ENCODE measurements at places on chromosomes 4 and X.

GRCh38 chr4:148141501-148141900 is 300.7 kb downstream of the NR3C2 start:
- no peak overlapping the region for H3K4me3 ChIP-seq
- no peak overlapping the region for H3K27ac ChIP-seq
- no peak for DNase-seq
- peaks cover 23% of the 10 kb centered on the region for H3K36me3 ChIP-seq

DNA sequence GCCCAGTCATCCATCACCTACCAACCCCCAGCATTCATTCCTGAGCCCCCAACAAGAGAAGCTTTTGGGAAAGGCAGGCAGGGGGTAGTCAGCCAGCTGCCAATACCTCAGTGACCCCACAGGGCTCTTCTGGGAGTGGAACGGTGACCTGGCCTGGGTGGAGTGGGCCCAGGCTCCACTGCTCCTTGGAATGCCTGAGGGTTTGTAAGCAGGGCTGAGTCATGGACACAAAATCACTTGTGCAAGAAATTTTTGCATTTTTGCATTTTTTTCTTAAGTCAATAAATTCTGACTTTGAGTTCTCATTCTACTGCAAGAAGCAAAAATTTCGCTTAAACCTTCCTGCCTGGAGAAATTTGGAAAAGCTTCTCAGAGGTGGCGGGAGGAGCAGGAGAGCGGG is 18.5 kb downstream of the SORCS2 start:
- no peak overlapping the region for H3K4me3 ChIP-seq
- H3K36me3 ChIP-seq, result no peaks in the 10 kb centered on the region
- H3K4me1 ChIP-seq, result no peaks in the 10 kb centered on the region
- no peak for DNase-seq
- H3K27ac ChIP-seq, result no peak overlapping the region
- peaks cover 10% of the 10 kb centered on the region for H3K27me3 ChIP-seq

DNA sequence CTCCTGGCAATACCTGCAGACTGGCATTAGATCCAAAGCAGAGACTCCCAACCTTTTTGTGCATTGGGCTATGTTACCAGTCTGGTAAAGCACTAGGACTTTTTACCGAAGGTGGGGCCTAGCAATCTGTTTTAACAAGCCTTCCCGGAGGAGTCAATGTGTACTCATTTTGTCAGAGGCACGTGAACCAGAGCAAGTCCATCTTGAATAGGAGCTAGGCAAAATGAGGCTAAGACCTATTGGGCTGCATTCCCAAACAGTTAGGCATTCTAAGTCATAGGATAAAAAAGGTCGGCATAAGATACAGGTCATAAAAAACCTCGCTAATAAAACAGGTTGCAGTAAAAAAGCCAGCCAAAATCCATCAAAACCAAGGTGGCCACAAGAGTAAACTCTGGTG is 22.3 kb downstream of the ADGRA3 start:
- H3K36me3 ChIP-seq, result no peaks in the 10 kb centered on the region
- H3K27ac ChIP-seq, result no peak overlapping the region
- H3K27me3 ChIP-seq, result no peaks in the 10 kb centered on the region
- H3K4me3 ChIP-seq, result no peak overlapping the region
- H3K4me1 ChIP-seq, result no peaks in the 10 kb centered on the region

DNA sequence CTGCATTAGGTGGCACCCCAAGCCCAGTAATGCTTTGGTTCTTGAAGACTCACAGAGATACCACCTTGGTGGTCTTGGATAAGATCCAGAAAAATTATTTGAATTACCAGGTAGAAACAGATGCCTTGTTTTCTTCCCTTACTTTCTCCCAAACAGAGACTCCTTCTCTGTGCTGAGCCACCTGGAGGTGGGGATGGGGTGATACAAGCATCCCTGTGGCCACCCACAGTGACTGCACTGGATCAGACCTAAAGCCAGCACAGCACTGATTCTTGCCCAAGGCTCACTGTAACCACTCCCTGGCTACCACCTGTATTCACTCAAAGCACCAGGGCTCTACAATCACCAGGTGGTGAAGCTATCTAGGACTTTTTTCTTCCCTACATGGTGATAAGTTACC is 156.8 kb downstream of the TEX13A start:
- H3K27ac ChIP-seq, result no peak overlapping the region
- no peak overlapping the region for H3K4me3 ChIP-seq
- H3K4me1 ChIP-seq, result no peaks in the 10 kb centered on the region
- no peak for DNase-seq

GRCh38 chr4:148542922-148543623 is 100.9 kb upstream of the NR3C2 start:
- no peaks in the 10 kb centered on the region for H3K36me3 ChIP-seq
- H3K4me3 ChIP-seq, result no peak overlapping the region
- H3K4me1 ChIP-seq, result no peaks in the 10 kb centered on the region
- no peak for DNase-seq
- H3K27ac ChIP-seq, result no peak overlapping the region

DNA sequence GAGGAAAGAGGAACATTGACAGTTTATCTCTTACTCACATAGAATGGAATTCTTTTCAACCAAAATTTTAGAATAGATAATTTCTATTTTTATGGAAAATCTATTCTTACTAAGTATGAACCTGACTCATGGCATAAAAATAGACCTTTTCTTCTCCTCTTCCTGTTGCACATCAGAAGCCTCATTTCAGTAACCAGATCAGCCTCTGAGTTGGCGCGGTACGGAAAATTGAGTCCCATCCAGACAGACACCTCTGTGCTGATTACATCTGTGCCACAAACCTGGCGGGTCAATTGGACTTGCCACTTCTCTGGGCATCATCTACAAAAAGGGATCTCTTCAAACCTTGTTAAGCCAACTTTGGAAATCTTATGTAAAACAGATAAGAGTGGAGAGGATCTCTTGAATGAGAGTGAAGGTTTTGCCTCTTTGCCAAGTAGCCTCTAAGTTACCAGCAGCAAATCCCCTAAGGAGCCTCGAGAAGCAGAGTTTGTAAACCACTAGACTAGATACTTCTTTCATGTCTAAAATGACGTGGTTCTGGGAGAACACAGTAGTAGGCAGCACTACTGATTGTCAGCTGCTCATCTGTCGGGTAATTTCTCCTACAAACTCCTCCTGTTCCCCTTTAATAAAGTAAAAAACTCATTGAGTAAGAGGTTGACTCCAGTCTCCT is 37.4 kb downstream of the TENM3 start:
- DNase-seq, result no peak
- no peaks in the 10 kb centered on the region for H3K4me1 ChIP-seq
- H3K4me3 ChIP-seq, result no peak overlapping the region
- H3K27me3 ChIP-seq, result no peaks in the 10 kb centered on the region
- H3K36me3 ChIP-seq, result no peaks in the 10 kb centered on the region

GRCh38 chrX:105017641-105018040 is 202.9 kb downstream of the TEX13A start:
- no peaks in the 10 kb centered on the region for H3K36me3 ChIP-seq
- H3K27ac ChIP-seq, result no peak overlapping the region
- H3K4me1 ChIP-seq, result no peaks in the 10 kb centered on the region

DNA sequence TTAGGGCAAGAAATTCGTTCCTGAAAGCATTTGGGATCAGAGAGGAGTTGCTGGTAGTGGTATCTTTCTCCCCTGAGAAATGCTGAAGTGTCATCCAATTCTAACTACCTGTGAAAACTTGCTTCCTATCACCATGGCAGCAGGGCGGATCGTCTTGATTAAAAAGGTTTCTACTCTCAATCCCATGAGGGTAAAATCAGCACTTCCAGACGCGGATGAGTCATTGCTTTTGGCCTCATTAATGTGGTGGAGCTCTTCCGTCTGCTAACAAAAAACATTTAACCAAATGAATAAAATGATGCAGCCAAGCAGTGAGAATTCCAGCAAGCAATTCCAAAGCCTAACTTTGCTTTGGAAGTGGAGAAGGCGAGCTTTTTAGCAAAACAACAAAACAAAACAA is 325.6 kb downstream of the CAMK2D start:
- H3K36me3 ChIP-seq, result no peaks in the 10 kb centered on the region
- no peak for DNase-seq
- H3K27ac ChIP-seq, result no peak overlapping the region
- peaks cover 9% of the 10 kb centered on the region for H3K27me3 ChIP-seq
- H3K4me1 ChIP-seq, result no peaks in the 10 kb centered on the region

GRCh38 chr4:1737666-1738065 is 16.3 kb downstream of the TACC3 start:
- no peaks in the 10 kb centered on the region for H3K4me1 ChIP-seq
- DNase-seq, result no peak
- no peak overlapping the region for H3K4me3 ChIP-seq
- H3K27ac ChIP-seq, result no peak overlapping the region

DNA sequence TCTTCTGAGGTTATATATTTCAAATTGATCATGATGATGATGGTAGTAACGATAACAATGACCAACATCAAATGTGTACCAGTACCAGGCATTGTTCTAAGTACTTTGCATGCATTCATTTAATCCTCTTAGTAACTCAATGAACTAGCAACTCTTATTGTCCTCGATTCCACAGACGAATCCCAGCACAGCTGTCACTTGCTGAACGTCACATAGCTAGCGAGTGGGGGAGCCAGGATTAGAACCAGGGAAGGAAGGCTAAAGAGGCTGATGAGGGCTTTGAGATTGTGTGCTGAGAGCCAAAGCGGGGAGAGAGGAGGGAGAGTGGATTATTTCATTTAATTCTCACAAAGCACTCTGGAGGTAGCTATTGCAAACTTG is 103.6 kb downstream of the PHOX2B start:
- no peak overlapping the region for H3K4me3 ChIP-seq
- no peaks in the 10 kb centered on the region for H3K36me3 ChIP-seq
- peaks cover 29% of the 10 kb centered on the region for H3K27me3 ChIP-seq
- no peak for DNase-seq
- peaks cover 22% of the 10 kb centered on the region for H3K4me1 ChIP-seq

DNA sequence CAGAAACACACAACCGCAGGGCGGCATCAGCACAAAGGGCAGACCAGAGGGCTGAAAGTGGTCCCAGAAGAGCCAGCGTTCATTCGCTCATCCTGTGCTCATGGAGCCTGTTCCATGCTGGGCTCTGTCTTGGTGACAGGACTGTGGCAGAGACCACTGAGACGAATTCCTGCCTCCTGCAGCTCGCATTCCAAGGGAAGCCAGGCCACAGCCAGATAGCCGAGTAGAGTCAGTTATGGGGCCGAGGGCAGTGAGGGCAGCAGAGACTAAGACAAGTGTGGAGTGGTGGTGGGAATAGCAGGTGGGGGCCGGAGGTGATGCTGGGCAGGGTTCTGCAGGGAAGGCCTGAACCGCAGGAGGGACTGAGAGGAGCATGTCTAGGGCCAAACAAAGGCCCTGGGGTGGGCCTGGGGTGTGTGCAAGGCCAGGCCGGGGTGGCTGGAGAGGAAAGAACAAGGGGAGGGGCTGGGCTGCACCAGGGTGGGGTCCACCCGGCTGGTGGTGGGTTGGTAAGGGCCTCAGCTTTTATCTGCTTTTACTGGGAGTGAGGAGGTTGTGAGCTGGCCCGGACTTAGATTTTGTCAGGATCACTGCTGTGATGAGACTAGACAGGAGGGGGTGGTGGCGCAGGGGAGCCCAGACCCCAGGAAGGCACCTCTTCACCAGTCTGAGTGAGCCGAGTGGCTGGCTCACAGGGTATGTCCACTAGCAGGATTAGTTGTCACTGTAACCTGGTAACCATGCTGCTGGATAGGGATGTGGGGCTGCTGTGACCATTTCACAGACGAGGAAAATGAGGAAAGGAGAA is 6.3 kb downstream of the PSAPL1 start:
- no peaks in the 10 kb centered on the region for H3K36me3 ChIP-seq
- no peak overlapping the region for H3K27ac ChIP-seq
- H3K4me3 ChIP-seq, result no peak overlapping the region
- H3K27me3 ChIP-seq, result no peaks in the 10 kb centered on the region
- no peaks in the 10 kb centered on the region for H3K4me1 ChIP-seq

- peaks cover 21% of the 10 kb centered on the region for H3K4me1 ChIP-seq
- H3K27me3 ChIP-seq, result no peaks in the 10 kb centered on the region
- H3K36me3 ChIP-seq, result no peaks in the 10 kb centered on the region
- H3K27ac ChIP-seq, result no peak overlapping the region
- no peak for DNase-seq
These were observed 160.6 kb downstream of the BCOR start for GRCh38 chrX:39936886-39937770.

GRCh38 chrX:30643313-30643821 is 9.9 kb upstream of the GK start:
- no peak overlapping the region for H3K4me3 ChIP-seq
- no peak overlapping the region for H3K27ac ChIP-seq
- no peaks in the 10 kb centered on the region for H3K36me3 ChIP-seq
- H3K27me3 ChIP-seq, result no peaks in the 10 kb centered on the region

DNA sequence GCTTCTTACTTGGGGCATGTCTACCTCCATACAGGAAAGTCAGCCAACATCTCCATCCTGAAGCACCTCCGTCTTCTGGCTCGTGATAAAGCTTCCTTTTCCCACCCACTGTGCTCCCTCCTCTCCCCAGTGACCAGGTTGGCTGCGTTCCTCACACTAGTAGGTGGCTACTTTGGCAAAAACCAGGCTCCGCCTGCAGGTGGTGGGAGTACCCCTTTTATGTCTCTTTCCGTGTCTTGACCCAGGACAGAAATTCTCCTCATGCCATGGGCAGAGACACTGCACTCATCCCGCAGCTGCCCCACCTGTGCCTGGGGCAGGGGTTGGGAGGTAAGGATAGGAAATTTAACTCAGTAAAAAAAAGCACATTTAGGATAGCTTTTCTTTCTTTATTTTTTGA is 50.9 kb downstream of the ENPP6 start:
- no peak overlapping the region for H3K27ac ChIP-seq
- DNase-seq, result no peak
- no peak overlapping the region for H3K4me3 ChIP-seq
- H3K36me3 ChIP-seq, result no peaks in the 10 kb centered on the region

GRCh38 chr4:2068198-2068470 is 9.0 kb downstream of the NAT8L start:
- H3K4me1 ChIP-seq, result no peaks in the 10 kb centered on the region
- H3K27me3 ChIP-seq, result no peaks in the 10 kb centered on the region
- no peak for DNase-seq
- no peak overlapping the region for H3K4me3 ChIP-seq
- no peak overlapping the region for H3K27ac ChIP-seq

DNA sequence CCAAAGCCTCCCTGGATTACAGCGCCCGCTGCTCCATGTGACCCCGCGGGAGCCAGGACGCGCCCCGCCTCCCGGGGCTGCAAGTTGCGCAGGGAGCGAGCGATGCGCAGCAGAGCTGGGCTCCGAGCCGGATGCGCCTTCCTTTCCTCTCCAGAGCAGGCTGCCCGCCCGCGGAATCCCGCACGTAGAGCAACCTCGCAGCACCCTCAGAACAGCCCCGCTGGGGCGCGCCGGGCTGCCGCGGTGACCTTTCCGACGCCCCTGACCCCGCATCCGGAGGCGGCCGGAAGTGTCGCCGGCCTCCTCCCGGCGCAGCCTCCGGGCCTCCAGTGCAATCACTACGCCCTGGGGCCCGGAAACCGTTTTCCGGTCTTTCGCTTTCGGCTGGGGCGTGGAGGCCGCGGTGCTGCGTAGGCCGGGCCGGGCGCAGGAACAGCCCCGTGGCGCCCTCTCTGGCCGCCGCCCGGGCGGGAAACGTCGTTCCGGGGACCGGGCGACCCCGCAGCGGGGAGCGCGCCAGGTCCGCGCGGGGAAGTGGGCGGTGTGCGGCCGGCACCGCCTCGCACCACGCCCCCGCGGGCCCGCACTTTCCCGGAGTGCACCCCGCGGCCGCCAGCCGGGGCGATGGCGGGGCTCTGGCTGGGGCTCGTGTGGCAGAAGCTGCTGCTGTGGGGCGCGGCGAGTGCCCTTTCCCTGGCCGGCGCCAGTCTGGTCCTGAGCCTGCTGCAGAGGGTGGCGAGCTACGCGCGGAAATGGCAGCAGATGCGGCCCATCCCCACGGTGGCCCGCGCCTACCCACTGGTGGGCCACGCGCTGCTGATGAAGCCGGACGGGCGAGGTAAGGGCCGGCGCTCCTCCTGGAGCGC is at the start of gene CYP4V2:
CYP4V2 (plus strand) TSS at position 368 of the 866 bp plus-strand sequence; CDS start at position 625, 257 bp downstream.
- peaks cover 26% of the 10 kb centered on the region for H3K4me1 ChIP-seq
- H3K27me3 ChIP-seq, result peaks cover 2% of the 10 kb centered on the region
- H3K4me3 ChIP-seq, result peak within 1 kb of the TSS; percentile 90
- peak within 1 kb of the TSS; percentile 88 for H3K27ac ChIP-seq
- peaks cover 6% of the 10 kb centered on the region for H3K36me3 ChIP-seq

All from activated B cell treated with CpG ODN at 0.5 μM for 24 hours (primary cell).